Vagina (tissue), 2 donors: ENCODE measurements at places on chromosomes 5 and 9. TPM values are rescaled to one million over a fixed set of nuclear protein-coding genes. Genes with fewer than 3 reads are reported as not detected.

- no peak for DNase-seq
- no peaks in the 10 kb centered on the region for H3K4me1 ChIP-seq
- H3K27ac ChIP-seq, result no peak overlapping the region
- no peaks in the 10 kb centered on the region for H3K27me3 ChIP-seq
Observed at GRCh38 chr5:156753846-156754245, 96.2 kb upstream of the PPP1R2B start.

CXCL14 gene
- 62.1 TPM for total RNA-seq

DNA sequence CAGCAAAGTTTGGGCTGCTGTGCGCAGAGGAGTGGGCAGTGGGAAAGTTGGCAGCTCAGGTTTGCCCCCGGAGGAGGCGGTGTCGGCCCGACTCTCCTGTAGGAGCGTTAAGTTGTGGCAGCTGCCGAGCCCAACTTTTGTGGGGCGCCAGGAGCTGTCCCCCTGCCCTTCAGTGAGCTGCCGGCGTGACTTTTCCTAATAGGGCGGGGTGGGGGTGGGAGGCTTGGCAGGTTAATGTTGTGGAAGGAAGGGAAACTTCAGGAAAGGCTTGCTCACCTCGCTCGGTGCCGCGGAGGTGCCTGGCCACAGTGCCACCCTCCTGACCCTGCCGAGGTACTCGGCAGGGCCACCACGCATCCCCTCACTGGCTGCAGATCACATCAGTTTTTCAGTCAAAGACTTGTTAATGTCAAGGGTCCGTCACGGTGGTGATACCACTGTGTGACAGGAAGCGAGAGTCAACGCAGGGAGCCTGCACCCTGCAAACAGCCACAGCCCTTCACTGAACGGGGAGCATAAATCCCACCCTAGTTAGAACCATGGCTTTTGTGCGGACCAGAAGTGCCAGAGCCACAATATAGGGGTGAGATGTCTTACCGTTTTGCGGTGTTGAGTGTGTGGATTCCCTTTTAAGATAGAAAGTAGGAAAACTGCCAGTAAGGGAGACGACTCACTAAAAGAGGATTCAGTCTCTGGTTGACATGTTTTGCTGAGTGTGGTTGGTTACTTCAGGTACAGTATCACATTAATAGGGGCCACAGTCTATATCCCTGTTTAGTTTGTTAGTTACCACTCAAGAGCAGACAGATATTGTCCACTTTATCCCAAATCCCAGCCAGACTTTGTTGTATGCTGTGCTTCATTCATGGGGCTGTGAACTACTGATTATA lies 796 bp downstream of the LNPEP start:
- peak overlapping the region; percentile 97 for H3K27ac ChIP-seq
- DNase-seq, result no peak
- H3K27me3 ChIP-seq, result no peaks in the 10 kb centered on the region
- H3K36me3 ChIP-seq, result no peaks in the 10 kb centered on the region

SMIM33 gene
- total RNA-seq, result not detected

NOTCH1 gene
- 67.0 TPM for total RNA-seq

GRCh38 chr9:122340161-122340560 lies 30.7 kb upstream of the PTGS1 start:
- no peak overlapping the region for H3K4me3 ChIP-seq
- H3K36me3 ChIP-seq, result no peaks in the 10 kb centered on the region
- H3K4me1 ChIP-seq, result no peaks in the 10 kb centered on the region
- DNase-seq, result no peak

DNA sequence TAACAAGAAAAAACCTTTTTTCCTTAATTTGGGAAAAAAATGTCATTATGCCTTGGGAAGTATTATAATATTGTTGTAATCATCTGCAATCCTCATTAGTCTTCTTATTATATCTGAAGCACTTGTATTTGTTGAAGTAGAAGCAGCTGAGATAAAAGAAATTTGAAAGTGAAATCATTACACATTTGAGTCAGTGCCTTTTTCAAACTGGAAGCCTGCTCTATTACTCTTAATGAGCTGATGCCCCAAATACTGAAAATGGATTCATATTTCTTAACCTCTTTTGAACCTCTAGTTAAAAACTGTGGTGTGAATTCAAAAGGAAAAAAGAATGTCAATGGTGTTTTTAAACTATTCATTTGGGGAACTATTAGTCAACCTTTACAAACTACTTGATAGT lies 1027.7 kb downstream of the NR2F1-AS1 start:
- no peak overlapping the region for H3K27ac ChIP-seq
- H3K4me3 ChIP-seq, result no peak overlapping the region
- no peaks in the 10 kb centered on the region for H3K27me3 ChIP-seq
- no peaks in the 10 kb centered on the region for H3K4me1 ChIP-seq

SUSD3 gene
- 25.0 TPM for total RNA-seq

ZDHHC11B gene
- 2.7 TPM for total RNA-seq

- no peaks in the 10 kb centered on the region for H3K36me3 ChIP-seq
- H3K4me1 ChIP-seq, result no peaks in the 10 kb centered on the region
- no peak overlapping the region for H3K27ac ChIP-seq
- H3K27me3 ChIP-seq, result no peaks in the 10 kb centered on the region
- H3K4me3 ChIP-seq, result no peak overlapping the region
- no peak for DNase-seq
Observed at GRCh38 chr9:98775831-98776441, 20.4 kb downstream of the ANKS6 start.

DNA sequence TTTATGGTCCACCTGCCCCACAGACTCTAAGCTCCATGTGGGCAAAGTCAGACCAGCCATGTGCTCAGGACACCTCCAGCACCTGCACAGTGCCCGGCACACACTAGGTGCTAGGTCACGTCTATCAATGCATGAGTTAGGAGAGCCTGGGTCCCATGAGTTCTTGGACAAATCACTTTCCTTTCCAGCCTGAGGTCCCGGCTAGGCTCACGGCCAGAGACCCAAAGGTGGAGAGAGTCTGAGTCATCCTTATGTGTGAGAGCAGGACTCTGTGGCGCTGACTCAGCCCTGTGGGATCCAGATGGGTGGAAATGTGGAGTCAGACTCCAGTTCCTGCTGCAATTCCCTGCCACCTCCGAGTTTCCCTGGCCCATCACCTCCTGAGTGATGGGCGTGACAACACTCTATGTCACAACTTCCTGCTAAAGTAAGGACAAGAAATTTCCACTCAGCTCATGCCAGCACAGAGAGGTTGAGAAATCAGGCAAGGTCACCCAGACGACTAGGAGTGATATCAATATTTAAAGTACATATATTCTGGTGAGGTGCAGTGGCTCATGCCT lies 2.5 kb upstream of the ST6GALNAC4 start:
- peaks cover 65% of the 10 kb centered on the region for H3K4me1 ChIP-seq
- no peak for DNase-seq
- peak overlapping the region; percentile 73 for H3K27ac ChIP-seq
- H3K4me3 ChIP-seq, result no peak overlapping the region

DNA sequence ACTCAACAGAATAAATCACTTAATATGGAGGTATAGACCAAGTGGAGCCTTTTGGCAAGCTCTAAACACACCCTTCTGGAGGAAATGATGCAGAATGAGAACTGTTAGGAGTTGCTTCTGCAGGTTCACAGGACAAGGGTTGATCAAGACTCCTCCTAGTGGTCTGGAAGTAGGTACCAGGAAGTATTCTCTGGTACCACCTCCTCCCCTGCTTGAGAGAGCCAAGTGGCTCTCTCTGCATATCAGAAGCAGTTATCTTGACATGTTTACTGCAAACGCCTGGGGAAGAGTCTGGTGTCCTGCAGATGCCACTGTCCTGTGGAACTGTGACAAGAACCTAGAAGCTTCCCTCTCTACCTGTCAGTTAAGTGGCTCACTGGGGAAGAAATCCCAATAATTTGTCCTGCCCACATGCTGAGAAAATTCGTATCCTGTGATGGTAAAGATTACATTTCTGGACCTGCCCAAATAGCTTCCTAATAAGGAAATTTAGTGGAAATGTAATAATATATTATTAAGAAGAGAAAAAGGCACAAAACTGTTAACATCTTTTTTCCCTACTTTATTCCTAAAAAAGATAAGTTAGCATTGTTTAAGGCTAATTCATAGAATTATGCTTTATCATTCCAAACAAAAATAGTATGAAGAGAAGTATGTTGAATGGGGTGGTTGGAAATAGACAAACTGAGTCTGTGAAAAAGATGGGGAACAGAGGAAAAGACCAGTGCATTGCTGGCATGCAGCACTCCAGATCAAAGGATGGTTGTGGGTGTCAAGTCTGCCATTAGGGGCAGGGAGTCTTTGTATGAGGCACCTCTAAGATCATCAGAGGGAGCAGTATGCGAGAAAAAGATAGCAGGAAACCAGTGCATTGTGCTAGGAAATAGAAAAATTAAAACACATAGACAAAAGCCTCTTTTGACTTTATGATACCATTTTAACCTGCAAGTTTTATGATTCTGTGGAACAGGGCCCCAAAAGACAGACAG lies 118.8 kb downstream of the CDC42SE2 start:
- DNase-seq, result no peak
- H3K27me3 ChIP-seq, result no peaks in the 10 kb centered on the region
- H3K4me1 ChIP-seq, result peaks cover 16% of the 10 kb centered on the region
- H3K36me3 ChIP-seq, result no peaks in the 10 kb centered on the region

DNA sequence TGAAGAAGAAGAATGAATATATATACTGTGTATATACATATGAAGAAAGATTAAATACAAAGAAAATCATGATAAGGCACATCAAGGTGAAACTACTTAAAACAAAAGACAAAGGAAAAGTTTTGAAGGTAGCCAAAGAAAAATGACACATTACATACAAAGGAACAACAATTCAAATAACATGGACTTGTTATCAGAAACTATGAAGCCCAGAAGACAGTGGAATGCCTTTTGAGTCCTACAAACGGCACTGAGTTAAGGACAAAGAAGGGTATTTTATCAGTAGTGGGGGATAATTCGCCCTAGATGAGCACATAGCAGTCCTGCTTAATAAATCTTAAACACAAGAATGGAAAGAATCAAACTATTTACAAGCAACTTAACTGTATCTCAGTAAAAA lies 77.8 kb downstream of the CAAP1 start:
- no peaks in the 10 kb centered on the region for H3K27me3 ChIP-seq
- DNase-seq, result no peak
- no peaks in the 10 kb centered on the region for H3K4me1 ChIP-seq
- H3K27ac ChIP-seq, result no peak overlapping the region

DNA sequence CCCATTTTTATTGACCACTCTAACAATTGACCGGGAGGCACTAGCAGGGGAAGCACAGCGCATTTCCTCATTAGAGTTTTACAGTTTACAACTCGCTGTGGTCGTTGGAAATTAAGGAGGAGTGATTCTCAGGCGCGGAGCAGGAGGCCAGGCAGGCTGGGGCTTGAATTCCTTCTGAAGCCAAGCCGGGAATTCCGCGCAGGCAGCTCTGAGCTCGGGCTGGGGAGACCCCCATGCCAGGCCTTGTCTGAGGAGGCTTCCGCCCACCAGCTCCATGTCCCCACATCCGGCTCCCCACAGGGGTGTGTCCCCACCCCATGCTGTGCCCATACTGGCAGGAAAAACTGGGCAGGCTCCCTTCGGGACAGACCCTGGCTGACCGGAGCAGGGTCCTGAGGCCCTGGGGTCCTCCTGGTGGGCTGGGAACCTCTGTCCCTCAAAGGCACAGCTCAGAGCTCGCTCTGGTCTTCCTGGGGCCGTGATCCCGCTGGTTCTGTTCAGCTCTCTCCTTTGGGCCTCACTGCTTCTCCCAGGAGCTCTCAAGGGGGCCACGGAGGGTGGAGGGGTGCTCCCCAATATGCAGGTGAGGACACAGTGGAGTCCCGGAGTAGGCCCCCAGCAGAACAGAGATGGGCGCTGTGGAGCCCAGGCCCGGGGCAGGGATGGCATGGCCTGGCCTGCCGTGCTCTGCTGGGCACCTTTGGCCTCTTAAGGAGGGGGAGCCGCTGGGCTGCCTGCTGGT lies 1.3 kb upstream of the NRARP start:
- peaks cover 8% of the 10 kb centered on the region for H3K27me3 ChIP-seq
- peak overlapping the region; percentile 47 for H3K4me3 ChIP-seq
- DNase-seq, result no peak
- H3K27ac ChIP-seq, result peak overlapping the region; percentile 79
- peaks cover 82% of the 10 kb centered on the region for H3K4me1 ChIP-seq

GRCh38 chr5:126471875-126472537 lies 48.8 kb downstream of the GRAMD2B start:
- DNase-seq, result no peak
- H3K4me1 ChIP-seq, result peaks cover 31% of the 10 kb centered on the region
- H3K27ac ChIP-seq, result peak overlapping the region; percentile 60
- H3K27me3 ChIP-seq, result no peaks in the 10 kb centered on the region

GRCh38 chr9:113963696-113964494 lies 87.8 kb downstream of the ZNF618 start:
- H3K27me3 ChIP-seq, result no peaks in the 10 kb centered on the region
- H3K4me1 ChIP-seq, result peaks cover 6% of the 10 kb centered on the region
- no peak overlapping the region for H3K27ac ChIP-seq
- DNase-seq, result no peak
- no peak overlapping the region for H3K4me3 ChIP-seq

DNA sequence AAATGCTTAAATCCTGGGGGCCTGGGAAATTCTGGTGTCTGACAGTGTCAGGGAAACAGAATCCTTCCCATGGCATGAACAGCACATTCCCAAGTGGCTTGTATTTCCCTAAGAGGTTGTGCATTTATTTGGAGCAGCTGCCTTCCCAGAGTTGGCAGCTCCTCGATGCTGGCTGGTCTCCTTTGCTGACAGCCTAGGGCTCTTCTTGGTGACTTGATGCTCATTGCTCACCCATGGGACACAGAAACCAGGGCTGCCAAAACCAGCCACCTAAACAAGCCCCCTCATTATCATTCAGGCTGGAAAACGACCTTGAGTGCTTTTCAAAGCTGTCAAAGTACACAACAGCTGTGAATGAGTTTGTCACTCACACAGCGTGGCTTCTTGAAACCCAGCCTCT lies 24.2 kb downstream of the ENHO start:
- H3K27me3 ChIP-seq, result no peaks in the 10 kb centered on the region
- peaks cover 23% of the 10 kb centered on the region for H3K4me1 ChIP-seq
- H3K27ac ChIP-seq, result no peak overlapping the region
- H3K4me3 ChIP-seq, result no peak overlapping the region

KCNIP1 gene
- total RNA-seq, result not detected

GRCh38 chr9:88808019-88808656 lies 183.1 kb upstream of the S1PR3 start:
- no peaks in the 10 kb centered on the region for H3K4me1 ChIP-seq
- H3K27me3 ChIP-seq, result no peaks in the 10 kb centered on the region
- no peak overlapping the region for H3K27ac ChIP-seq

SPINK7 gene
- total RNA-seq, result 65.3 TPM

- peaks cover 16% of the 10 kb centered on the region for H3K4me1 ChIP-seq
- no peak for DNase-seq
Observed at GRCh38 chr9:27179245-27179865, 70.3 kb downstream of the TEK start.
